Thoracic aorta (tissue), 2 donors: ENCODE measurements at places on chromosomes 4 and X. TPM values are rescaled to one million over a fixed set of nuclear protein-coding genes. Genes with fewer than 3 reads are reported as not detected.

MAGEA11 gene
- total RNA-seq, result not detected

DNA sequence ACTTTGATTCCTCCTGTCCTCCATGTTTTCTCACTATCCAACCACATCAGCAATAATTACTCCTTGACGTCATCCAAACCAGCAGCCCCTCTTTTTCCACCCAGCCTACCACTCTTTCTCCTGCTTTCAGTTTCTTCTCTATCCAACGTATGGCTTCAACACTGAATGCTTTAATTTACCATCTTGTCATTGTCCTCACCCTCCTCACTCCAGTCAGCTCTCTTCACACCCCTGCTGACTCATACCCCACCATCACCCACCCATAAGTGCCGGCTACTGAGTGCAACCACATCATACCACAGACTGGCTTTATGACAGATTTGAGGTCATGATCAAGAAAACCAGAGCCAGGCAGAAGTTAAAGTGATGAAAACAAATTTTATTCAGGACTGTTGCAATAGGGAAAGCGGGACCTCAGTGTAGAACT is 9.8 kb upstream of the ANXA5 start:
- DNase-seq, result no peak
- H3K36me3 ChIP-seq, result no peaks in the 10 kb centered on the region
- H3K4me1 ChIP-seq, result no peaks in the 10 kb centered on the region
- H3K27ac ChIP-seq, result no peak overlapping the region
- no peaks in the 10 kb centered on the region for H3K27me3 ChIP-seq
- H3K4me3 ChIP-seq, result no peak overlapping the region

DNA sequence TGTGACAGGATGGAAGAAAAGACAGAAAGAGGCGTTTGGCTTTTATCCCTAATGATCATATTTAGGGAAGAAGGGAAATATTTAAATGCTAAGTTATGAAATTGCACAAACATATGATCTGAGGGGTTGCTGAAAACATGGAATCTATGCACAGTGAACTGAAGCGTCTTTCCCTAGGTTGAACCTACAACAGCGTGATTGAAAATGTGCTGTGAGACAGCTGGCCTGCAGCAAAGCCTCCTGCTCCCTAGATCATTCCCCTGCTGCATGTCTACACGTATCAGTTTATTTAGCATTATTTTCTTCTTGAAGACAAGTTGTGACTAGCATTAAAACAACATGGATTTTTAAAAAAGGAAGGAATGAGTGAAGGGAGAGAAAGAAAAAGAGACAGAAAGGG is 272.5 kb upstream of the TRAM1L1 start:
- H3K27me3 ChIP-seq, result no peaks in the 10 kb centered on the region
- no peaks in the 10 kb centered on the region for H3K4me1 ChIP-seq
- H3K27ac ChIP-seq, result no peak overlapping the region
- no peak overlapping the region for H3K4me3 ChIP-seq
- DNase-seq, result no peak
- H3K36me3 ChIP-seq, result no peaks in the 10 kb centered on the region

GNRHR gene
- not detected for total RNA-seq

DNA sequence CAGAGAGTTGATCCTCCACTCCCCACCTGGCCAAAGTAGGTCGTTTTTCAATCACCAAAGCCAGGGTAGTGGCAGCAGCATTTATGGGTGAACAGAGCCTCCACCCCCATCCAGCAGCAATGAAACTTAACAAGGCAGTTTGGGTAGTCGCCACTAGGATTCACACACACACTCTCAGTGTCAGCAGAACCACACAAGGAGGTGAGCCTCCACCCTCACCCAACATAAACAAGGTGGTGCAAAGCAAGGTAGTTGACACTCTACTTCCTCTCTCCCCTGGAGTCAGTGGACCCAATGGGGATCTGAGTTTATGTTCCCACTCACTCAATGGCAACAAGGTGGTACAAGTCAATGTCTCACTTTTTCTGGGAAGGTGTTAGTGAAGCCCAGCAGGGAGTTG is 50.4 kb upstream of the CCDC149 start:
- H3K4me3 ChIP-seq, result no peak overlapping the region
- no peaks in the 10 kb centered on the region for H3K27me3 ChIP-seq
- H3K36me3 ChIP-seq, result no peaks in the 10 kb centered on the region
- DNase-seq, result no peak
- H3K27ac ChIP-seq, result no peak overlapping the region

- peak overlapping the region; percentile 93 for H3K27ac ChIP-seq
- no peaks in the 10 kb centered on the region for H3K36me3 ChIP-seq
- peaks cover 3% of the 10 kb centered on the region for H3K4me1 ChIP-seq
- no peaks in the 10 kb centered on the region for H3K27me3 ChIP-seq
- peak overlapping the region; percentile 91 for H3K4me3 ChIP-seq
Measured at GRCh38 chr4:127965803-127966175, 583 bp downstream of the ABHD18 start.

- no peak overlapping the region for H3K27ac ChIP-seq
- no peaks in the 10 kb centered on the region for H3K36me3 ChIP-seq
- no peak for DNase-seq
- no peak overlapping the region for H3K4me3 ChIP-seq
- H3K27me3 ChIP-seq, result no peaks in the 10 kb centered on the region
Measured at GRCh38 chrX:111649638-111650037, 31.3 kb upstream of the ALG13 start.

DNA sequence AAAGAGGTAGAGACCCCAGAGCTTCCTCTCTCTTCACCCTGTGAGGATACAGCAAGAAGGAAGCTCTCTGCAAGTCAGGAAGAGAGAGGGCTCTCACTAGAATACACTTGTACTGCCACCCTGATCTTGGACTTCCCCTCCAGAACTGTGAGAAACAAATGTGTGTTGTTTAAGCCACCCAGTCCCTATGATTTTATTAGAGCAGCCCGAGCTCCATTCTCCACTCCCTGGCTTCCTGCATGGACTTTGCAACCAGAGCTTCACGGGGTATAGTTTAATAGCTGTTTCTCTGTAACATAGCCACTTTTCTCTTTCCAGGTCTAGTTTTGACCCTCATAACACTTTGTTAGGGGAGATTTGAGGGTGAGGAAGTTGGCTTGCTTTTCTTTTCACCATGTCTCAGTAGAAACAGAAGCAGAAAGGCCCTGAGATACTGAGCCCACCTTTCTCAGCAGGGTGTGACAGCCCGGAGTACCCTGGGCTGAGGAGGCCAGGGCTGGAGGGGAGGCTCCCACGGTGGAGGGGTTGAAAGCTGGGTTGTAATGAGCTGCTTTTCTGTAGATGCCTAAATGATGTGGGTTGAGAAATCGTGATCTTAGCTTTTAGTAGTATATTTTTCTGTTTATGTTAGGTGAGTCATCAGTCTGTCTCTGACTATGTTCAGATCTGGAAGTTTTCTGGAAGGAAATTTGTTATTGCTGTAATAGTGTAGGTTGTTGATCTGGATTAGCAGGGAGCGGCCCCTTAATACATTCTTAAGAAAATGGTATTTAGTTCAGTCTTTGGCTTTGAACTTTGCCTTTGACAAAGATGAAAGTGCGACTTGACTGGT is 118.6 kb downstream of the PTTG2 start:
- no peak for DNase-seq
- peak overlapping the region; percentile 62 for H3K27ac ChIP-seq
- H3K4me3 ChIP-seq, result no peak overlapping the region
- H3K36me3 ChIP-seq, result peaks cover 6% of the 10 kb centered on the region
- H3K4me1 ChIP-seq, result peaks cover 25% of the 10 kb centered on the region

- H3K36me3 ChIP-seq, result no peaks in the 10 kb centered on the region
- no peak overlapping the region for H3K4me3 ChIP-seq
- no peaks in the 10 kb centered on the region for H3K27me3 ChIP-seq
- H3K4me1 ChIP-seq, result no peaks in the 10 kb centered on the region
- no peak overlapping the region for H3K27ac ChIP-seq
Measured at GRCh38 chr4:6348408-6348807, 78.8 kb downstream of the WFS1 start.

GRCh38 chr4:161554372-161554990 is 609.3 kb downstream of the FSTL5 start:
- H3K27ac ChIP-seq, result no peak overlapping the region
- H3K27me3 ChIP-seq, result no peaks in the 10 kb centered on the region
- no peak for DNase-seq
- no peaks in the 10 kb centered on the region for H3K36me3 ChIP-seq
- H3K4me3 ChIP-seq, result no peak overlapping the region

GRCh38 chr4:136599890-136600289 is 932.4 kb downstream of the PCDH18 start:
- H3K27me3 ChIP-seq, result no peaks in the 10 kb centered on the region
- no peaks in the 10 kb centered on the region for H3K36me3 ChIP-seq
- no peak overlapping the region for H3K27ac ChIP-seq

MAGEB17 gene
- not detected for total RNA-seq

GRCh38 chrX:133542476-133542875 is 127.2 kb upstream of the GPC4 start:
- no peaks in the 10 kb centered on the region for H3K36me3 ChIP-seq
- DNase-seq, result no peak
- H3K4me3 ChIP-seq, result no peak overlapping the region
- no peak overlapping the region for H3K27ac ChIP-seq

DNA sequence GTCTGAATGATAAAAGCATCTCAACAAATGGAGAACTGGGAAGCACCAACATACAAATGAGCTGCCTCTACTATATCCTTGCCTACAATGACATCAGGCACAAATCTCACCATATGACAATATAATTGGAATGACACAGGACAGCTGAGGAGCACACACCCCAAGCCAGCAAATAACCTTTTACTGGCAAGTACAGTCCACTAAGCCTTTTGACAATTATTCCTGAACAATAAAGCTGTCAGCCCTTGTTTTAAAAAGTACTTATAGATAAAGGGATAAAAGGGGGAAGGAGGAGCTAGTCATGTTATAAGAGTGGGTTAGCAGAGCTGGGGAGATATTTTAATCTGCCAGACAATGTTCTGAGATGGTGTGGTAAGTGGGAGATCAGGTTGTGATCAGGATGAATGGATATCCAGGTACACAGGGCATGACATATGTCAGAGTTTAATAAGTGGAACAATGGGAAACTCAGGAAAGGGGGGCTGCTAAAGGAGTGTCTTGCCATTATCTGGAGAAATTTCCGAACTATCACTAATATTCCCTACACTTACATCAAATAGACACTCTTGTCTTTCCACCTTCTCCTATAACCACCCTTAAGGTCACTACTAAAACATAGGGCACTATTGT is 127.6 kb downstream of the GPC3 start:
- H3K36me3 ChIP-seq, result no peaks in the 10 kb centered on the region
- H3K4me3 ChIP-seq, result no peak overlapping the region
- H3K27me3 ChIP-seq, result no peaks in the 10 kb centered on the region
- DNase-seq, result no peak
- H3K27ac ChIP-seq, result no peak overlapping the region

DNA sequence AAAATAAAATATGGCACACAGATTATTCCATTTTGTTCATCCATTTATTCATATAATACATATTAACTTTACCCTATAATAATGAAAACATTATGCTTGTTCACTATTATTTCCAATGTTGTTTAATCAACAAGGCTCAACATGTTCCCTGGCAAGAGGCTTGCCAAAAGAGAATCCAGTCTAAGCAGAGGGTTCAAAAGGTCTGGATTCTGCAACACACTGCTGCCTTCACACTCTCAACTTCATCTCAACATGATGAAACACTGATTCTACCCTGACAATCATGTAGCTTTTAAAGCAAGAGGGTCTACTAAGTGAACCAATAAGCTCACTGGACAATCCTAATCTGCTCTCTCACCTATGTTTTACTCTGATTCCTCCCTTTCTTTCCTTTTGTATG is 101.1 kb downstream of the MID1 start:
- H3K4me1 ChIP-seq, result no peaks in the 10 kb centered on the region
- no peaks in the 10 kb centered on the region for H3K27me3 ChIP-seq
- H3K27ac ChIP-seq, result no peak overlapping the region
- DNase-seq, result no peak

GRCh38 chr4:69907151-69907550 is 23.7 kb upstream of the CSN1S1 start:
- no peak overlapping the region for H3K4me3 ChIP-seq
- no peak overlapping the region for H3K27ac ChIP-seq
- no peaks in the 10 kb centered on the region for H3K27me3 ChIP-seq

- H3K36me3 ChIP-seq, result no peaks in the 10 kb centered on the region
- DNase-seq, result no peak
- no peak overlapping the region for H3K4me3 ChIP-seq
- H3K4me1 ChIP-seq, result no peaks in the 10 kb centered on the region
- no peaks in the 10 kb centered on the region for H3K27me3 ChIP-seq
- no peak overlapping the region for H3K27ac ChIP-seq
Measured at GRCh38 chrX:109911046-109911445, 91.9 kb upstream of the TMEM164 start.

TIGD4 gene
- total RNA-seq, result 0.49 TPM

- H3K27me3 ChIP-seq, result no peaks in the 10 kb centered on the region
- no peak overlapping the region for H3K4me3 ChIP-seq
- peaks cover 23% of the 10 kb centered on the region for H3K4me1 ChIP-seq
- H3K36me3 ChIP-seq, result peaks cover 6% of the 10 kb centered on the region
- no peak for DNase-seq
- no peak overlapping the region for H3K27ac ChIP-seq
Measured at GRCh38 chr4:73066928-73067327, 2.6 kb downstream of the COX18 start.

DNA sequence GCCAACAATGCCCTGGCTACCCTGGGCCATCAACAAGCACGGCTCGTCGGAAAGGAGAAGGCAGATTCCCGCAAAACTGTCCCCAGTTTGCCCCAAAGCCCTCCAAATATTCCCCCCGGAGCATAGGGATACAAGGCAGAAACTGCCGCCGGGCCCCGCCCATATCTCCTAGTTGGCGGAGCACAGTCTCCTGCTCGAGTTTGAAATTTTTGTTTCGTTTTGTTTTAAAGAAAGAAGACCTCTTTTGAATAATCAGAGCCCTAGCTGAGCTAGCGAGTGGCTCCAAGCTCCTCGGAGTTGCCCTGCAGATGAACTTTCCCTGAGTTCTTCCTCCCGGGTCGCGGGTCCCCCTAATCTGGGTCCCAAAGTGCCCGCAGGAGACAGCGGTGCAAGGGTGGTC is 138.1 kb upstream of the ZIC3 start:
- DNase-seq, result no peak
- H3K36me3 ChIP-seq, result no peaks in the 10 kb centered on the region
- H3K4me3 ChIP-seq, result peak overlapping the region; percentile 74

ASB11 gene
- total RNA-seq, result not detected

CLGN gene
- not detected for total RNA-seq
